OCI-M1 (cell line): ENCODE measurements at places on chromosomes 5 and 9.

GRCh38 chr9:108609227-108609896 is 246.4 kb downstream of the ACTL7B start:
- no peak for DNase-seq

GRCh38 chr9:114207034-114207810 is 51.9 kb downstream of the COL27A1 start:
- DNase-seq: no peak

- peak; percentile 100 for DNase-seq
Measured at GRCh38 chr9:12813960-12814876, 39.4 kb downstream of the LURAP1L start.

DNA sequence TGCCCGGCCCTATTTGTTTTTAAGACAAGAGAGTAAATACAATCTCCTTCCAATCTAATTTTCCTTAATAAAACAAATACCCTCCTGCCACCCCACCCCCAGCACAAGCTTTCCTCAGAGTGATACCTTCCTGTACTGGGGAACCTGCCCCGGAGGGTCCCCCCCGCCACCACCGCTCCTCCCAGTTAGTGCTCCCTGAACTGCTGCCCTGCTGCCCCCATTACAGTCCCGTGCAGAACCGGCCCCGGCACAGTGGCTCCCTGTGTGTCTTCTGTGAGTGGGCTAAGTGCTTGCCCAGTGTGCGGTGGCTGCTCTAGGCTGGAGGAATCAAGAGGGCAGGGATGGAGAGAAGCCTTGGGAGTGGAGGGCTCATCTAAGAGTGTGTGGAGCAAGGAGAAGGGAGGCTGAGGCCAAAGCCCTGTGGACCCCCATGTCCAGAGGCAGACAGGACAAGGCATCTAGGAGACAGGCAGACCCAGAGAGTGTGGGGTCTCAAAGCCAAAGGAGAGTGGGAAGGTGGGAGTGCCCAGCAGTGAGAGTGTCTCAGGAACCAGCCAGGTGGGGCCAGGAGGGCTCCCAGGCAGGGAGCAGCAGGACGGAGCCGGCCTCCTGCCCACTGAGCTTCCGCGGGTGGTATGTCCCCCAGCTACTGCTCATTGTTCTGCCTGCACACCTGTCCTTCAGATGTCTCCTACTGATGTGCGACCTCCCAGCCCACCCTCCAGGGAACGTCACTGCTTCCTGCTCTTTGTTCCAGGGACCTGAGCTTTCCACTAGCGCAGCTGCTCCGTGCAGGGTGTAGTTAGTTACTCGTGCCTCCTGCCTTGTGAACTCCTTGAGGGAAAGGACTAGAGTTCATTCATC is 129.0 kb downstream of the DAB2IP start:
- DNase-seq: no peak

DNA sequence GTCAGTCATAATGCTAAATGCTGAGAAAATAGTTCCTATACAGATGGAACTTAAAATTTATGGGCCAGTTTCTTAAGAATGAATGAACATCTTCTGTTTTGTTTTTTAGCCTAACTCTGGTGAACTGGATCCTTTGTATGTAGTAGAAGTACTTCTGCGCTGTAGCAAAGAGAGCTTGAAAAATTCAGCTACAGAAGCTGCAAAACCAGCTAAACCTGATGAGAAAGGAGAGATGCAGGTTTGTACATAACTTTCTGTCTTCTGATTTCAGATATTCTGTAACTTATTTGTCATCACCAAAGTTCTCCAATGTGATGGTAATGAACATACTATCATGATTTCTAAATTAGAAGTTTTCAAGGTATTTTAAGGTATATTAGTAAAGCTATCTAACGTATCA is 80.1 kb downstream of the MTREX start:
- DNase-seq: peak; percentile 14

GRCh38 chr5:35009019-35009418 is 38.7 kb downstream of the AGXT2 start:
- DNase-seq: no peak

- no peak for DNase-seq
Measured at GRCh38 chr9:3857673-3858072, 331.9 kb upstream of the RFX3 start.

- peak; percentile 70 for DNase-seq
Measured at GRCh38 chr9:34413231-34413852, 36.6 kb upstream of the MYORG start.

- peak; percentile 23 for DNase-seq
Measured at GRCh38 chr5:20974426-20974825, 986.4 kb upstream of the CDH18 start.

GRCh38 chr9:4221931-4222330 is 77.9 kb downstream of the GLIS3 start:
- peak; percentile 78 for DNase-seq

GRCh38 chr5:34511915-34512314 is 144.2 kb upstream of the RAI14 start:
- DNase-seq: no peak
